ENCODE measurements at places on chromosomes 7 and 10.

DNA sequence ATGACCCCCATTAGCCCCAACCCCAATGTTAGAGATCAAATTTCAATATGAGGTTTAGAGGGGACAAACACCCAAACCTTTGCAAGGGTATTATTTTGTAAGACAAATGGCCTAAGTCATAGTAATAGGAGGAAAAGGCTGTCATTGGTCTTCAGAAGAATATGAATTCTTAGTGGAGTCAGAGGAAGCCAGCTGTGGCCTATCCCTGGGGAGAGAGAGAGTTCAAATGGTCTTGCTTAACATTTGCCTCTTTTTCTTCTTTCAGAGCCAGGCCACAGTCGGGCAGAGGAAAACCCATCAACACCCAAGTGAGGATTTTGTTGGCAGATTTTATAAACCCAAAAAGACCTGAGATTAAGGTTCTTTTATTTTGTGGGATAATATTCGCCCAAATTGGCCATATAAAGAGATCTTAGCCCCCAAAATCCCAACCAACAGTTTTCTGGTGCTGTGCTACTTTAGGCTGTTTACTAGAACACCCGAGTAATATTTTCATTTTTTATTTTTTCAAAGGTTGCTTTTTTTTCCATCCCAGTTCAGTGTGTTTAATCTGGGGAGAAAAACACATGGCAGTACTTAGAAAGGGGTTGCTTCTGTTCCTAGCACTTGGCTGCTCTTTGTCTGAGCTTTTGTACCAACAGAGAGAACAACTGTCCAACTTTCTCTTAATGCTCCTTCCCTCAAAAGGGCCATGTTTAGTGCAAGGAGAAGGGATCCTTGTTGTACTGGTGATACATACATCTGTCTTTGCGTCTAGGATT lies 26.8 kb upstream of the ARMC3 start:
- DNase-seq = no peak

- no peak for DNase-seq
These were observed 17.8 kb upstream of the SLC16A12 start for GRCh38 chr10:89553064-89553734.

GRCh38 chr7:24049296-24049695 lies 234.7 kb upstream of the NPY start:
- DNase-seq = no peak

- no peak for DNase-seq
These were observed 95.4 kb upstream of the PRR15 start for GRCh38 chr7:29468196-29468595.

GRCh38 chr7:18018296-18019215 lies 9.1 kb downstream of the PRPS1L1 start:
- no peak for DNase-seq

DNA sequence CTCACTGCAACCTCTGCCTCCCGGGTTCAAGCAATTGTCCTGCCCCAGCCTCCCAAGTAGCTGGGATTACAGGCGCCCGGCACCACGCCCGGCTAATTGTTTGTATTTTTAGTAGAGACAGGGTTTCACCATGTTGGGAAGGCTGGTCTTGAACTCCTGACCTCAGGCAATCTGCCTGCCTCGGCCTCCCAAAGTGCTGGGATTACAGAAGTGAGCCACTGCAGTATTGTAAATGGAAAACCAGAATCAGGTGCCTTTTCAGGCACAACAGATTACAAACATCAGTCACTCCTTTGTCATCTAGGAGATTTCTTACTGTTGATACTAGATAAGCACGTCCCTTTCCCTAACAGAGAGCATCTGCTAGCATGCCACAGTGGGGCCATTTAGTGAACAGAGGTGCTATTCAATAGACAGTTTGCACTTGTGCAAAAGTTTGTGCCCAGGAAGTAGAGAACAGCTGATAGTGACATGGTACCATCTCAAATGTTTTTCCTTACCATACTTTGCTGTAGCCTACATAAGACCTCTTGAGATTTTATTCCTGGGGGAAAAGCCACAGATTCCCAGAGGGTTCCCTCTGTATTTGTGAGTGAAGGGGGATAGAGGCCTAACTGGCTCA lies 24.5 kb upstream of the WAC start:
- no peak for DNase-seq

DNA sequence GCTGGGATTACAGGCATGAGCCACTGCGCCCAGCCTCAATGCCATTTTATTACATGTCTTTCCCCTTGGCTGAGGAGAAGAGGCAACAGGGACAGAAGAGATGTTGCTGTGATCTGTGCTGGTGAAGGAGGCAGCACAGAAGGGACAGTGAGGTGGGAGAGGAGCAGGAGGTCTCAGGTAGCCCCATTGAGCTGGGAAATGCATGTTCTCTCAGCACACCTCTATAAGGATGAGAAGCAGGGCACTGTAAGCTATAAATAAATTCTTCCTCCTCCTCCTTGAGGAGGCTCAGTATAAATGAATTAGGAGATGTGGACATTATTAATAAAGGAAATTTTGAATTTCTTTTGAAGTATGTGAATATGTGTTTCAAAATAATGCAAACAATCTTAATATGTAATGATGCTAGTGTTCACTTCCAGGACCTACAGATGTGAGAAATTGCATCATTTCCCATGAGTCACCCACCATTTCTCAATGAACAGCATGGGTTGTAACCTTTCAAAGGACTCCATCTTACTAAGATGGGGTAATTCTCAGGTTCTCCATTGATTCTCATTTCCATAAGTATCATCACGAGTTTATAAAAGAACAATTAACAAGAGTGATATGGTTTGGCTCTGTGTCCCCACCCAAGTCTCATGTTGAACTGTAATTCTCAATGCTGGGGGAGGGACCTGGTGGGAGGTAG lies 88.9 kb upstream of the ODAD2 start:
- no peak for DNase-seq

GRCh38 chr7:30997316-30997715 lies 33.6 kb downstream of the GHRHR start:
- no peak for DNase-seq

DNA sequence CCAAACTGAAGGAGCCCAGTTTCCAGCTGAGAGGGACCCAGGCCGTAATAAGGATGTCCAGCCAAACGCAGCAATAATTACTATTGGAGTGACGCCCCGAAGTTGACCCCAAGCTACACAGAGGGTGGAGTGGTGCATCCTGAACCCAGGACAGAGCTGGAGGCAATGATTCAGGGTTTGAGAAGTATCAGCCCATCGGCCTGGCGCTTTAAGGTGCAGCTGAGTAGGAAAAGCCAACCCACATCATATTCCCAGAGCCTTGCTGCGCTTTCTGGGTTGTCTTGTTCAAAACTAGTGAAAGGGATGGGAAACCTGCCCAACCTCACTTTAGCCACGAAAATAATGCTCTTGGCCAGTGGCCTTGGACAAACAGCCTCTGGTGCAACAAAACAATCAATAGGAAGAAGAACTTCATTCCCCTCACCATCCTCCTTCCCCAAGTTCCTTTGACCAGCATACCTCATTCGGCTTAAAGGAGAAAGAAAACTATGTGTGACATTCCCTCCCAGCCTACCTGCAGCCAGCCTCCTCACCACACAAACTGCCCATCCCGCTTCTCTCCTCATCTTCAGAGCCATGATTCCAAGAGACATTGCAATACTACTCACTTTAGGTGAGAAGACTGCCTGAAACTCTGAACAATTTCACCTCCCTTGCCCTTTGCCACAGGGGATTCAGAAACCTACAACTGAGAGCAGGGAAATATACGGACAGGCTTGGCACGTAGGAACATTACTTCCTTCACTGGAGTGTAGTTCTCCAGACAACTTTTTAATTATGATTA lies 217.2 kb upstream of the MKLN1 start:
- DNase-seq = no peak

GRCh38 chr10:31102421-31102820 lies 70.8 kb upstream of the ZNF438 start:
- DNase-seq = no peak
